ENCODE measurements at places on chromosomes 13 and 19.

DNA sequence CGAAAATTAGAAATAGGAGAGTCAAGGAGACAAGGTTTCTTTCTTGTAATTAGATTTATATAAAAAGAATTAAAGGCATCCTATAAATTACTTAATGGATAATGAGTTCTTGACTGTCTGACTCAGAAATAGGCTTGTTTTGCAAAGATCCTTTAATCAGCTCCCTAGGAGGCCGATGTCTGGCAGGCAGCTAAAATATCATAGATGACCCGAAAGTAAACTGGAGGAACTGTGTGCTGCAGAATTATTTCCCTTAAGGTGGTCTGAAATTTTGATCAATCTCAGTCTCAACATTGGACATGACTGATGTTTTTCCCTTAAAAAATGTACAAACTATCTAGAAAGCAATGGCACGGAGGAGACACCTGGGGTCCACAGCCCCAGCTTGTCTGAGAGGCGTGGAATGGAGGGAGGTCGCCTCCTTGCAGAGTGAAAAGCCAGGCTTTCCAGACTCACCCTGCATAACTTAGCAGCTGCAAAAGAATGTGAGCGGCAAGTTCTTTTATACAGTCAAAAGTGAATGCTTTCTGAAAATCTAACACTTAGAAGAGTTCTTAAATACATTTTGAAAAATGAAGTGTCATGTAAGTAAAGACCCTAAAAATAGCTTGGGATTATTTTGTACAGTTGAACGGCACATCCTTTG, 44.8 kb downstream of the MBNL2 start:
- no peak for DNase-seq

DNA sequence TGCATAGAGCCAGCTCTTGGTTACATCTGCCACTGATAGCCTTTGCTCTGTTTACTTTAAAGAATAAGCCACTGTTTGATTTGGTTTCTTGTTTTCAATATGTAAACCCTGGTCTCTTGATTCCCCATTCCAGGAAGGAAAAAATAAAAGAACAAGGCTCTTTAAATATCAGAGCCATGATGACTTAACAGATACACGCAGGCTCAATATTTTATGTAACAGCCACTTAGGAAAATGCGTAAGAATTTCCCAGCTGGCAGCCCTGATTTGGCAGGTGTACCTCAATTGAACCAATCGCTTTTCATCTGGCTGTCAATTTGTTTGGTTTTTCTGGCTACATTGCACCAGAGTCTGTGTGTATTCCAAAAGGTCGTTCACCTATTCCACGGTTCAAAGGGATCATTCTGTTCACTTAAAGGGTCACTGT, 65.6 kb downstream of the IRS2 start:
- no peak for DNase-seq

GRCh38 chr13:72456486-72456885, 270.9 kb downstream of the MZT1 start:
- no peak for DNase-seq

DNA sequence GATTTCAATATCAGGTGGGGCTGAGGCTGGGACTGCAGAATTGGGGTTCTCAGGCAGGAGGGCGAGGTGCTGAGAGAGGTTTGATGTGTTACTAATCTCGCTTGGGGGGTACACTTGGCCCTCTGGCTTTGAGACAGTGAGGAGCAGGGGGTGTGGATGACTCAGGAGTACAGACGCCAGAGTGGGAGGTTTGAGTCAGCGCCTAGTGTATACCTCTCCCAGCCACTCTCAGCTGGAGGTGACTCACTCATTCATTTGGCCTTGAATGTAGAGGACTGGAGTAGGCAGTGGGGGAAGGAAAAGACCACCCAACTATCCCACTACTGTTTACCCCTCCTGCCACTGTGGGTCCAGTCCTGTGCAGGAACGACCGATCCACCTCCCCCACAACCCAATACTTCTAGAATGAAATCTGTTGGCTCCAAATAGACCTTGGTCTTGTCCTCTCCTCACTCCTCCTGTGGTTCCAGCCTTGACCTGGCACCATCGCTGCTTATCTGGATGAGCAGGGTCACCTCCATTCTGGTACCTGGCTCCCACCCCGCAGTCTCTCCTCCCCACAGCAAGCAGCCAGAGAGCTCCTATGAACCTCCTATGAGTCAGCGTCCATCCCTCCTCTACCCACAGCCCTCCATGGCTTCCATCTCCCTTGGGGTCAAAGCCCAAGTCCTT, 20.1 kb upstream of the ZNRF4 start:
- DNase-seq: no peak

DNA sequence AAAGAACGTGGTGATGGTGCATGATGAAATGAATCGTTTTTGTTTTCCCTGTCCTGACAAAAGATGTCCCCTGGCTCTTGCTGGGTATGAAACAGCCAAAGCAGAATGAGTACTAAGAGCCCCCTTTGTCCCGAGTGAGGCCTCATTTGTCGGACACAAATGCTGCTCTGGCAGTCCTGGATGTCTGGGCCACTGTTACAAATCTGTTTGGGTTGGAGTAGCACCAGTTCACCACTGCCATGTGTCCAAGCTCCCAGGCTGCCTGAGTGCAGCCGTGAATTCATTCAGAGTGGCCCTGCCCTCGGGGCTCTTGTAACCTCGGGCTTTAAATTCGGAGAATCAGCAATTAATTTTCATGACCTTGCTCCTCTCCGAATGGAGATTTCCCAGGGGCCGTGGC, 182.4 kb downstream of the NUFIP1 start:
- DNase-seq: no peak

DNA sequence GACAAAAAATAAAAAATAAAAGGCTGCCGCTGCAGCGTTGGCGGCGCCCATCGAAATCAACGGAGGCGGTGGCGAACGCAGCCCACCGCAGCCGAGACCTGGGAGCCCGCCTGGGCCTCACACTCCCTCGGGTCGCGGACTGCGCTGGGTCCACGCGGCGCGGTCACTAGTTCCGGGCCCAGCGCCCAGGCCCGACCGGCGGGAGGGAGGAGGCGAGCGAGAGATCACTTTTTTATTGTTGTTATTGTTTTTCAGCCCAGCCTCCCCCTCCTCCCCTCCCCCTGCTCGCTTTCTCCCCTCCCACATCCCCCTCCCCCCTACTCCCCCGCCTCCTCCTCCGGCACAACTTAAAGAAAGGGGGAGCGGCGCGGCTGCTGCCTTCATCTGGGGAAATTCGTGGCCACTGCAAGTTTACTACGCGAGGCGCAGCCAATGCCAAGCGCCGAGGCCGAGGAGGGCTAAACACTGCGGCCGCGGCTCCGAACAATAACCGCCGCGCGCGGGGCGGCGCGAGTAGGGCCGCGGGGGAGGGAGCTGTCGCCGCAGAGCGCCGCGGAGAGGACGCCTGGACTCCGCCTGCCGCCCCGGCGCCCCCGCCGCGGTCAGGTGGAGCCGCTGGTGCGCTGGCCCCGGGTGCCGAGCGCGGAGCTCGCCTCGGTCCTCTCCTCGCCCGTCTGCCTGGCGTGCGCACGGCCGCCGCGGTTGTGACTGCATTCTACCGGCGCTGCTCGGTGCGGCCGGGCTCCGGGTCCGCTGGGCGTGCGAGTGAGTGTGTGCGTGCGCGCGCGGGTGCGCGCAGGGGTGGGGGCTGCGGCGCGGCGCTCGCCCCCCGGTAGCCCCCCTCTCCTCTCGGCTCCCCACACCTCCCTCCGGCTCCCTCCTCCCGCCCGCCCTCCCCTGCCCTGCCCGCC, 505 bp upstream of the ZIC2 start:
- DNase-seq: no peak

- no peak for DNase-seq
These were observed 27.6 kb upstream of the SLC1A5 start for GRCh38 chr19:46815833-46816627.

- no peak for DNase-seq
These were observed 45.0 kb downstream of the RASA3 start for GRCh38 chr13:114087430-114087829.

- no peak for DNase-seq
These were observed 529.3 kb upstream of the SPRY2 start for GRCh38 chr13:80870186-80870585.

DNA sequence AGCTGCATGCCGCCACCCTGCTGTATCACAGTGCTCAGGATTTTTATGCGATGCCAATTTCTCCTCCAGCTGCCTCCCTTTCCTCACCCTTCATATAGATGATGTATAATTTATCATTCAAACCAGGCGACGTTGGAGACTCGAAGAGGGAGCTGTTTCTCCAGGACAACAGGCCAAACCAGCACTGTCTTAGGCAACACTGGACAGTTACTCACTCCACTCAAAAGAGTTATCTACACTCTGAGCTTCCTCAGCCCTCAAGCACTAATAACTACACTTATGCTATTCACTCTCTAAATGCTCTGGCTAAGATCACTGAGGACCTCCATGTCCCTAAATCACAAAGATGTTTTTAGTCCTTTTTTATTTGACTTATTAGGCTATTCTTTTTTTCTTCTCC, 87.3 kb upstream of the RFC3 start:
- no peak for DNase-seq

GRCh38 chr19:51271067-51271466, 20.2 kb downstream of the SIGLECL1 start:
- DNase-seq: no peak

GRCh38 chr13:48594096-48594815, 59.5 kb upstream of the CYSLTR2 start:
- DNase-seq: no peak

- no peak for DNase-seq
These were observed 357.1 kb downstream of the LMO7 start for GRCh38 chr13:75993241-75993640.

GRCh38 chr13:73419186-73419585, 360.4 kb downstream of the KLF5 start:
- no peak for DNase-seq

GRCh38 chr19:22622020-22622419, 12.1 kb upstream of the ZNF492 start:
- DNase-seq: no peak

GRCh38 chr19:23817519-23817918, 58.8 kb upstream of the ZNF681 start:
- no peak for DNase-seq

DNA sequence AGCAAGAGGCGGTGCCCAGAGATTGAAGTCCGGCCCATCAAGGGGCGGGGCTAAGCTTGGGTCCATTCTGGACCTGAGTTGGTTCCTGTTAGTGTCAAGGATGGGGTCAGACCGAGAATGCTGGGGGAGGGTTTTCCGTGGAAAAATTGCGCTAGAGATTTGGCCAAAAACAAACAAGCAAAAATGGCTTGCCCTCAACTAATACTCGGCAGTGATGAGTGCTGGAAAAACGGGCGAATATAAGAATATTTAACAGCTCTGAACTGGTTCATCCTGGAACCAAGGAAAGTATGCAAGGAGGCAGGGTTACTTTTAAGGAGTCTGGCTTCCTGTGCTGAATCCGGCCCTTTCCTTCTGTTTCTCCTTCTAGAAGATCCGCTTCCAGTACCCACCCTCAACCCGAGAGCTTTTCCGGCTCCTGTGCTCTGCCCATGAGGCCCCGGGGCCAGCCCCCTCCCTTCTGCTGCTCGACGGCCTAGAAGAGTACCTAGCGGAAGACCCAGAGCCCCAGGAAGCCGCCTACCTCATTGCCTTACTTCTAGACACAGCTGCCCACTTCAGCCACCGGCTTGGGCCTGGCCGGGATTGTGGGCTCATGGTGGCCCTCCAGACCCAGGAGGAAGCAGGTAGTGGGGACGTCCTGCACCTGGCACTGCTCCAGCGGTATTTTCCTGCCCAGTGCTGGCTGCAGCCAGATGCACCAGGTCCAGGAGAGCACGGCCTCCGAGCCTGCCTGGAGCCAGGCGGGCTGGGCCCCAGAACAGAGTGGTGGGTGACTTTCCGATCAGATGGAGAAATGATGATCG, 880 bp downstream of the SWSAP1 start:
- no peak for DNase-seq

GRCh38 chr19:3949997-3950859, 17.4 kb downstream of the NMRK2 start:
- DNase-seq: no peak

DNA sequence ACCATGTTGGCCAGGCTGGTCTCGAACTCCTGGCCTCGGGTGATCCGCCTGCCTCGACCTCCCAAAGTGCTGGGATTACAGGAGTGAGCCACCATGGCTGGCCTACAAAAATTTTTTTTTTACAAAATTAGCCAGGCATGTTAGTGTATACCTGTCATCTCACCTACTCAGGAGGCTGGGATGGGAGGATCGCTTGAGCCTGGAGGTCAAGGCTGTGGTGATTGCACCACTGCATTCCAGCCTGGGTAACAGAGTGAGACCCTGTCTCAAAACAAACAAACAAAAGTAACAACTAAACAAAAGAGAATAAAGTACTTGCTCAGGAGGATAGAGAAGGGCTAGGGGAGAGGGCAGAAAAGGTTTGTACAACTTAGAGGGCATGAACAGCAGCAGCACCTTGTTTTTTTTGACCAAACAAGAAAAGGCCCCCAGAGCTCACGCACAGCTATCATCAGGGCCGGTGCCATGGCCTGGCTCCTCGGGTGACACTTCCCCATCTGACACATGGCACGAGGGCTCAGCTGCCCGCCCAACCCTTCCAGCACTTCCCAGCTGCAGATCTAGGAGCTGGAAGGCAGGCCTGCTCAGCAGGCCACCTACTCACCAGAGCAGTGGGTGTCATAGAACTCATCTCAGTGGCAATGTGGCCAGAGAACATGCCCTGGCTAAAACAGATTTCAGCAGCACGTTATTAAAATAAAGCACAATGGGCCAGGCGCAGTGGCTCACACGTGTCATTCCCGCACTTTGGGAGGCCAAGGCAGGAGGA, 8.6 kb upstream of the SLC7A9 start:
- DNase-seq: no peak

DNA sequence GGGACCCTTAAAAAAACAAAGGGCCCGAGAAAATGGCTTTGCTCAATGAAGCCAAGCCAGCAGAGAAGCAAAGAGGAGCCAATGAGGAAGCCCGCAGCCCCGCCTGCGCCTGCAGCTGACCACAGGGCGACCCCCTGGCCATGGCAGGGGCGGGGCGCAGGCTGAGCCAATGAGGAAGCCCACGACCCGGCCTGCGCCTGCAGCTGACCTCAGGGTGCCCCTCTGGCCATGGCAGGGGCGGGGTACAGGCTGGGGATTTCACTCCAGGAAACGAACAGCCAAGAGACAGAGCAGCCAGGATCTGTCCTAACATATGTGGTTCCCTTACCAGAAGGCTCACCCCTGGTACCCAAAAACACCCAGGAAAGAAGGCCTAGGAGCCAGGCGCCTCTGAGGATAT, 101.4 kb downstream of the STK24 start:
- no peak for DNase-seq

- DNase-seq: no peak
These were observed 2.7 kb upstream of the INTS6 start for GRCh38 chr13:51455532-51455931.
